Neural crest cell (in vitro differentiated cells): ENCODE measurements at places on chromosomes 16 and 17. TPM values are rescaled to one million over a fixed set of nuclear protein-coding genes. Genes with fewer than 3 reads are reported as not detected.

DNA sequence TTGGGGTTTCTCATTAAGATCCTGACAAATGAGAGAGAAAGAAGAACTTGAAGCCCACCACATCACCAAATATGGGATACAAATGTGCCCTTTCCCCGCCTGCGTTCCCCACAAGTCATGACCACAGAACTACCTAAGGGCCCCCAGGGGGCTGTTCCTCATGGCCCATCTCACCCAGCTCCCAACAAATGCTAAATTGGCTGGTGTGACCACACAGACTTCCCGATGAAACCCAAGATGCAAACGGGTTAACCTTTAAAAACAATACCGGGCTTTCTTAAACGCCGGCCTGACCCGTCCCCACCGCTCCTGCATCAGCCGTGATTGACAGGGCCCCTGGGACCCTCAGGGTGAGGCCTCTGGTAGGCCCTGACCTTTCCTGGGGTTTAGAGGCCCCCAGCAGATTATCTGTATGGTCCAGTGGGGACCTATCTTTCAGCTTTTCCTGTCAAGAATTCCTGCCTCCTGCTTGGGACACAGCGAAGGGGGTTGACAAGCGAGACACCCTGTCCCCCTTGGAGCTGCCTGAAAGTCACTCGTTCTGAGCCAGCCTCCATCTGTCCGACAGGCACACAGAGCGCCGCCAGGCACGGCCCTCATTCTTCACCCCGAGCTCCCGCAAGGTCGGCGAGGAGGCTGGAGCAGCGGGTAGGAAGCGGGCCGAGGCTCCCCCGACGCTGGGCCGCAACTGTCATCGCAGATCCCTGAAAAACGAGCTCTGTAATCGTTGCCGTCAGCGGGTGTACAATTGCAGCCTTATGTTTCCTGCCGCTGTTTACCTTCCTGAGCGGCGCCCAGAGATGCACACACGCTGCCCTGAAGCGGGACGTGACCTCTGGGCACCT lies 300.1 kb downstream of the FOXL1 start:
- H3K4me1 ChIP-seq = peaks cover 33% of the 10 kb centered on the region
- peak; percentile 20 for DNase-seq
- H3K27me3 ChIP-seq = peaks cover 35% of the 10 kb centered on the region
- H3K4me3 ChIP-seq = peak overlapping the region; percentile 27
- H3K27ac ChIP-seq = peak overlapping the region; percentile 91

DNA sequence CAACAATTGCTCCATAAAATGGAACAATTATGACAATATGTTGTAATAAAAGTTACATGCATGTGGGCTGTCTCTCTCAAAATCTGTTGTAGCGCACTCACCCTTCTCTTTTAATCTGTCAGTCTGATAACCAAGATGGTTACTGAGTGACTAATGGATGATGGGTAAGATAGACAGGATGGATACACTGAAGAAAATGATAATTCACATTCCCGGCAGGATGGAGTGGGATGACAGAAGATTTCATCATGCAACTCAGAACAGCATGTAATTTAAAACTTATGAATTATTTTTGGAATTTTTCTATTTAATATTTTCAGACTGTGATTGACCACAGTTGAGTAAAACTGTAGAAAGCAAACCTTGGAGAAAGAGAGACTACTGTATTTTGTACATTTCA lies 30.5 kb downstream of the CDH13 start:
- H3K27me3 ChIP-seq = no peaks in the 10 kb centered on the region
- H3K27ac ChIP-seq = no peak overlapping the region
- peaks cover 22% of the 10 kb centered on the region for H3K4me1 ChIP-seq
- DNase-seq = no peak

DNA sequence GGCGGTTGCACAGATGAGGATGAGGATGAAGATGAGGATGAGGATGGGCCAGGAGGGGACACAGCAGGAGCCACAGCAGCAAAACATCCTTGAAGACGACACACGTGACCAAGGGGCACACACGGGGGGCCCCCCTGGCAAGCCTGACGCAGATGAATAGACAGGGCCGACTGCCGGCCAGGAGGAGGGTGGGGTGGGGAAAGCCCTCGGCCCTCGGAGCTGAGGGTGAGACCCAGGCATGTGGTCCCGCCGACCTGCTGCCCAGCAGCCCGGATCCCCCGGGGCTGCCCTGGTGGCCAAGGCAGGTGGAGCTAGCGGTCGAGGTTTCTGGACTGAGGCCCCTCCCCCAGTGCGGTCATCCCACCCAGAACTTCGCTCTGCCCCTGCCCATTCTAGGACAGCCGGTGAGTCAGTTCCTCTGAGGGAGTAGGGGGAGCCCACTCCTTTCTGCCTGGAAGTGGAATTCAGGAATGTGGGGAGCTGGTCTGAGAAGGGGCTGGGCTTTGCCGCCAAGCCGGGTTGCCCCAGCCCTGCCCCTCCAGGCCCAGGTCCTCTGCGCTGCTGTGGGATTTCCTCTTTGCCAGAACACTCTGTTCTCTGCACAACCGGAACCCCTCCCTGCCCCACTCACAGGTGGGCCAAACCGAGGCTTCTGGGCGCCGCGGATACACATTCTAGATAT lies 9.9 kb downstream of the CYGB start:
- H3K4me1 ChIP-seq = peaks cover 51% of the 10 kb centered on the region
- H3K27ac ChIP-seq = no peak overlapping the region
- H3K27me3 ChIP-seq = peaks cover 6% of the 10 kb centered on the region
- DNase-seq = no peak

DNA sequence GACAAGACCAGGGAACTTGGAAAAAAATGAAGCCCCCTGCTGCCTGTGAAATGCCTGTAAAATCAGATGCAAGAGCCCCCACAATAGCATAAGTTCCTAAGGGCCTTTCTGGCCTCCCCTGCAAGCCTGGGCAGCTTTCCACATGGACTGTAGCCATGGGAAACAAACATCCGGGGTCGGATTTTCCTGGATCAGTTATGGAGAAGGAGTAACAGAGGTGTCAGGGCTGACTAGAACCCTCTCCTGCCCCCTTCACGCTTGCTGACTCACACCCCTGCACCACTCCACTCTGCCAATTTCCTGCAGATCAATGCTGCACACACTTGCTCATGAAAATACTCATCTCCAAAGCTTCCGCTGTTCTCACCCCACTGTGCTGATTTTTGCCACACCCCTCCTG lies 258.6 kb downstream of the CBLN1 start:
- H3K27ac ChIP-seq = no peak overlapping the region
- peaks cover 30% of the 10 kb centered on the region for H3K4me1 ChIP-seq
- H3K4me3 ChIP-seq = no peak overlapping the region
- H3K27me3 ChIP-seq = peaks cover 54% of the 10 kb centered on the region
- no peaks in the 10 kb centered on the region for H3K36me3 ChIP-seq
- no peak for DNase-seq

CD300E gene
- total RNA-seq = not detected in 2 replicates

TNP2 gene
- total RNA-seq = not detected in 2 replicates
